ENCODE measurements at places on chromosomes 3 and 15. TPM values are rescaled to one million over a fixed set of nuclear protein-coding genes. Genes with fewer than 3 reads are reported as not detected.

Gene SLC28A1
- not detected for total RNA-seq

Gene OR5H14
- not detected for total RNA-seq

Gene EPHA3
- total RNA-seq: not detected

Gene CX3CR1
- total RNA-seq: 5.7 TPM

Gene GOLGA8T
- total RNA-seq: not detected

Gene SEMA6D
- total RNA-seq: under 0.01 TPM

Gene SCAMP5
- total RNA-seq: 2.2 TPM

Gene ZNF662
- 1.2 TPM for total RNA-seq

Measured in mononuclear cell (primary cell).